ENCODE measurements at places on chromosomes 13 and 19.

DNA sequence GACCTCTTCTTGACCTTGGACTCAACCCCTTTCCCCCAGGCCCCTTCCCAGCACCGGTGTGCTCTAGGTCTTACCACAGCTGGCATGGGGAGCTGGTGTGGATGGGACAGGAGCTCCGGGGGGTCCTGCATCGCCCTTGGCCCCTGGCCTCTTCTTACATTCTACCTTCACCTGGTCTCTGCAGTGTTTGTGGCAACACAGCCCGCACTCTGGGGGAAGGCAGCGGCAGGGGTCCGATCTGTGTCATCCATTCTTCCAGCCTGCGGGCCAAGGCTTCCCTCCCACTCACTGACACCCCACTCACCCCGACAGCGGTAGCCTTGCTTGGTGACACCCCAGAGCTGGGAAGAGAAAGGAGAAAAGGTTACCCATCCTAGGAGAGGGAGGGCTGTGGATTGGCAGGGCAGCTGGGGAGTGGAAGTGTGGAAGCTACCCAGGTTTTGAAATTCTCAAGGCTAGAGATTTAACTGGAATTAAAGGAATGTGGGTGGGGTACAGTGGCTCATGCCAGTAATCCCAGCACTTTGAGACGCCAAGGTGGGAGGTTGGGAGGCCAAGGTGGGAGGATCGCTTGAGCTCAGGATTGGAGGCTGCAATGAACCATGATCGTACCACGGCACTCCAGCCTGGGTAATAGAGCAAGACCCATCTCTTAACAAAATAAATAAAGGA is 8.3 kb downstream of the FAM98C start:
- H3K27ac ChIP-seq: no peak overlapping the region
- peaks cover 6% of the 10 kb centered on the region for H3K36me3 ChIP-seq
- no peaks in the 10 kb centered on the region for H3K27me3 ChIP-seq

GRCh38 chr19:41528106-41528505 is 47.9 kb upstream of the CEACAM21 start:
- peaks cover 2% of the 10 kb centered on the region for H3K4me1 ChIP-seq
- DNase-seq: no peak
- H3K27ac ChIP-seq: no peak overlapping the region
- H3K27me3 ChIP-seq: no peaks in the 10 kb centered on the region
- H3K36me3 ChIP-seq: no peaks in the 10 kb centered on the region

- no peak overlapping the region for H3K4me3 ChIP-seq
- H3K36me3 ChIP-seq: no peaks in the 10 kb centered on the region
- no peak for DNase-seq
- H3K4me1 ChIP-seq: no peaks in the 10 kb centered on the region
Measured at GRCh38 chr13:112130418-112130817, 63.5 kb downstream of the SOX1 start.

DNA sequence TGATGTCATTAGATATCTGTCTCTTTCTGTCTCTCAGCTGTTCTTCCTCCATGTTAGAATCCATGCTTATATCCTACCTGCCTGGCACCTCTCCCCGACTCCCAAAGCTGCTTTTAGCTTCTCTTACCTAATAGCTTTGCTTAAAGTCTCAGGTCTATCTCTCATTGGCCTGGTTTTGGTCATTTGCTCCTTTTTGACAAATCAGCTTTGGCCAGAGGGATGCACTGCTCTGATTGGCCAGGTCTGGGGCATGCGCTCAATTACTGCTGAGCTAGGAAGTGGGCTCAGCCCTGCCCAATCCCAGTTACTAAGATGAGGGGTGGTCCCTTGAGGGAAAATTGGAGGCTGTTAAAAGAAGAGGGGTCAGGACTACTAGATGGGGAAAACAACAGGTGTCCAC is 11.5 kb upstream of the CLASRP start:
- H3K4me3 ChIP-seq: no peak overlapping the region
- H3K27me3 ChIP-seq: no peaks in the 10 kb centered on the region
- H3K27ac ChIP-seq: no peak overlapping the region
- no peaks in the 10 kb centered on the region for H3K4me1 ChIP-seq

- DNase-seq: no peak
- H3K4me1 ChIP-seq: peaks cover 15% of the 10 kb centered on the region
- peak overlapping the region; percentile 72 for H3K27ac ChIP-seq
- H3K36me3 ChIP-seq: peaks cover 20% of the 10 kb centered on the region
- H3K27me3 ChIP-seq: no peaks in the 10 kb centered on the region
Measured at GRCh38 chr13:49113526-49114286, 106.4 kb upstream of the MLNR start.

DNA sequence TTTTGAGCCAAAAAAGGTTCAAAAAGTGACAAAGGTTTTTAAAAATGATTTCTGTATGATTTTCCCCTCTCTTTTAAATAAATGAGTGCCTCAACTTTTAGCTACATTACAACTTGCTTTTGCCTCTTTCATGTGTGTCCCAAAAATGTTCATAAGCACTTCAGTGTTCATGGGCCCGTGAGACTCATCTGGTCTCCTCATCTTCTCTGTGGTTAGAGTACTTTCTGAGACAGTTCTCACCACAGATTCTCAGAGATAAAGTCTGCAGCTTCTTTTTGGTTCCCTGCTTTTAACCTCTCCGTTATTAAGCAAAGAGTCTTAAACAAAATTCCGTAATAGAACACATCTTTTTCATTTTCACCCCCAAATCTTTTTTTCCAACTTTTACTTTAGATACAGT is 156.9 kb downstream of the DLEU7 start:
- H3K4me1 ChIP-seq: peaks cover 2% of the 10 kb centered on the region
- H3K36me3 ChIP-seq: no peaks in the 10 kb centered on the region
- DNase-seq: no peak
- no peak overlapping the region for H3K4me3 ChIP-seq
- no peak overlapping the region for H3K27ac ChIP-seq
- H3K27me3 ChIP-seq: no peaks in the 10 kb centered on the region

- peaks cover 10% of the 10 kb centered on the region for H3K4me1 ChIP-seq
- H3K36me3 ChIP-seq: no peaks in the 10 kb centered on the region
- H3K27me3 ChIP-seq: peaks cover 11% of the 10 kb centered on the region
- no peak overlapping the region for H3K4me3 ChIP-seq
- DNase-seq: no peak
- no peak overlapping the region for H3K27ac ChIP-seq
Measured at GRCh38 chr13:114229506-114229905, 5.2 kb upstream of the CDC16 start.

- H3K4me3 ChIP-seq: no peak overlapping the region
- DNase-seq: no peak
- H3K4me1 ChIP-seq: no peaks in the 10 kb centered on the region
- H3K36me3 ChIP-seq: peaks cover 72% of the 10 kb centered on the region
Measured at GRCh38 chr19:15266683-15267082, 34.4 kb upstream of the EPHX3 start.

DNA sequence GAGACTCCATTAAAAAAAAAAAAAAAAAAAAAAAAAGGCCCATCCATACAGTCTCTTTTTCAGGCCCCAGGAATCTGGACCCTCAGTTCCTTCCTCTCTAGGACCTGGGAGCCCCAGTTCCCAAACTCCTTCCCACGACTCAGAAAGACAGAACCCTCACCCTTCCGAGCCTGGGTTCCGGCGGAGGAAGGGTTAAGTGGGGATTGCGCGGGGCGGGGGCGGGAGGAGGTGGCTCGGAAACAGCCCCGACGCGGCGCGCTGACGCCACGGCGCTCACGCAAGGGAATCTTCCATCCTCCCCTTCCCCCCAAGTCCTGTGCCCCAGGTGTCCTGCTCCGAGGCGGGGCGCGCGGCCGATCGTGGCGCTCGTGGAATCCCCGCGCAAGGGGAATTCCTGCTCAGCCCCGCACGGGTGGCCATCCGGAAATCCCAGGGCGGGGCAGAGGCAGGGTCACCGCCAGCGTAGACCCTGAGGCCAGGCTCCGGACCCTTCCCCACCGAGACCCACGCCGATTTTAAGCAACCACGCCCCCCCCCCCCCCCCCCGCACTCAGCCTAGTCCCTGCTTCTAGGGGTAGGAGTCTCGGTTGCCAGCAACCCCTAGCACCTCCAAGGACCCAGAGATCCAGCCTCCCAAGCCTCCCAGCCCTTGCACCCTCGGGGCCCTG is 659 bp downstream of the NFKBID start:
- peak overlapping the region; percentile 93 for H3K4me3 ChIP-seq
- DNase-seq: peak; percentile 58
- peaks cover 13% of the 10 kb centered on the region for H3K4me1 ChIP-seq
- peaks cover 25% of the 10 kb centered on the region for H3K36me3 ChIP-seq

DNA sequence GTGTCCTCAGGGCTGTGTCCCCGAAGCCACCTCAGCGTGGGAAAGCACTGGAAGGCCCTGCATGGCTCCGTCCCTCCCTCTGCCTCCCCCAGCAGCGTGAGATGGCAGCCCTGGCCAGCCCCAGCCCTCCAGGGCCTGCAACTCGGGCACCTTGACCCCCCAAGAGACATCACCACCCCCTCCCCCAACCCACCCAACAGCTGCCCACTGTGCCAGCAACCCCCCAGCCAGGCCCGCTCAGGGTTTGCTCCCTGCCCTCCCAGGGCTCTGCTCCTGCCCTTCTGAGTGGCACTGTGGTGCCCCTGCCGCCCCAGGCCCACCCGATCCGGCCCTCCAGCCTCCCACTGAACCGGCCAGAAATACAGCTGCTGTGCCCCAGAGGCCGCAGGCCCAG is 1.5 kb upstream of the ASPDH start:
- H3K4me1 ChIP-seq: peaks cover 33% of the 10 kb centered on the region
- no peak for DNase-seq
- no peak overlapping the region for H3K4me3 ChIP-seq
- no peaks in the 10 kb centered on the region for H3K27me3 ChIP-seq
- no peak overlapping the region for H3K27ac ChIP-seq

DNA sequence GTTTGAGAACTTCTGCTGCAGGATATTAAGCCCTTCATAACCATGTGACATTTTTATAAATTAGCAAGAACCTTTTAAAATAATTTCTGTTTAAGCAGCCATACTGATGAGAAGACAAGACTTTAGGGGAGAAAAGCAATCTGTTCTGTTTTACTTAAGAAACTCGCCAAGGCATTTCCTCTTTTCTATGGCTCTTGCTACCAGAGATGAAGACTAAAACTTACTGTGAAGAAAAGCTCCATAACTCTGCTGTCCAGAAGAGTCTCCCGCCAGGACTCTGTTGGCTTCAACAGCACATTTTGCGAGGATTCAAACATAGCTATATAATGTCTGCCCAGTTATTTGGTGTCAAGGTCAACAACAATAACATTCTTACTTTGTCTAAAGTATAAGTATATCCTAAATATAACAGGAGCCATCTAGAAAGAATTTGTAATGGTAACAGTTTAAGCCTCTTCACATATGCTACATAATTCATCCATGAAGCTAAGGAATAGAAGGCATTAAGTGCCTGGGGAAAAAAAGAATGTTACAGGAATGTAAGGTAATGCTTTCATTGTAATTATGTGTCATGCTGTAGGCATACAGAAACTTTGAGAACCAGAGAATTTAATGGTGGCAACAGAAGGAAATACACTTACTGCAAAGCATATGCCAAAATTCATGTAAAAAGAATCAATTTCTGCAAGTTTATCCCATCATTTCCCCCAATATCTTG is 53.2 kb upstream of the EEF1AKMT1 start:
- H3K4me1 ChIP-seq: peaks cover 2% of the 10 kb centered on the region
- no peak overlapping the region for H3K27ac ChIP-seq
- peaks cover 6% of the 10 kb centered on the region for H3K36me3 ChIP-seq
- no peak for DNase-seq
- no peak overlapping the region for H3K4me3 ChIP-seq

GRCh38 chr13:48144413-48145035 is 49.6 kb upstream of the MED4 start:
- no peaks in the 10 kb centered on the region for H3K4me1 ChIP-seq
- no peaks in the 10 kb centered on the region for H3K36me3 ChIP-seq
- H3K27ac ChIP-seq: no peak overlapping the region

- DNase-seq: no peak
- H3K4me1 ChIP-seq: peaks cover 2% of the 10 kb centered on the region
- H3K27me3 ChIP-seq: no peaks in the 10 kb centered on the region
- no peak overlapping the region for H3K27ac ChIP-seq
- H3K4me3 ChIP-seq: no peak overlapping the region
- H3K36me3 ChIP-seq: no peaks in the 10 kb centered on the region
Measured at GRCh38 chr13:39770221-39771090, 115.0 kb downstream of the COG6 start.

GRCh38 chr19:3936506-3937442 is 3.9 kb downstream of the NMRK2 start:
- H3K4me3 ChIP-seq: no peak overlapping the region
- DNase-seq: no peak
- H3K27ac ChIP-seq: no peak overlapping the region
- no peaks in the 10 kb centered on the region for H3K36me3 ChIP-seq
- peaks cover 2% of the 10 kb centered on the region for H3K27me3 ChIP-seq
- H3K4me1 ChIP-seq: peaks cover 8% of the 10 kb centered on the region

- no peaks in the 10 kb centered on the region for H3K27me3 ChIP-seq
- H3K27ac ChIP-seq: no peak overlapping the region
- H3K4me3 ChIP-seq: no peak overlapping the region
- peaks cover 5% of the 10 kb centered on the region for H3K4me1 ChIP-seq
- no peaks in the 10 kb centered on the region for H3K36me3 ChIP-seq
- no peak for DNase-seq
Measured at GRCh38 chr13:23703246-23703860, 133.1 kb downstream of the TNFRSF19 start.

GRCh38 chr19:48487948-48488347 is 18.8 kb downstream of the CYTH2 start:
- no peaks in the 10 kb centered on the region for H3K27me3 ChIP-seq
- H3K27ac ChIP-seq: no peak overlapping the region
- H3K4me1 ChIP-seq: peaks cover 4% of the 10 kb centered on the region
- no peaks in the 10 kb centered on the region for H3K36me3 ChIP-seq
- DNase-seq: no peak
- no peak overlapping the region for H3K4me3 ChIP-seq

DNA sequence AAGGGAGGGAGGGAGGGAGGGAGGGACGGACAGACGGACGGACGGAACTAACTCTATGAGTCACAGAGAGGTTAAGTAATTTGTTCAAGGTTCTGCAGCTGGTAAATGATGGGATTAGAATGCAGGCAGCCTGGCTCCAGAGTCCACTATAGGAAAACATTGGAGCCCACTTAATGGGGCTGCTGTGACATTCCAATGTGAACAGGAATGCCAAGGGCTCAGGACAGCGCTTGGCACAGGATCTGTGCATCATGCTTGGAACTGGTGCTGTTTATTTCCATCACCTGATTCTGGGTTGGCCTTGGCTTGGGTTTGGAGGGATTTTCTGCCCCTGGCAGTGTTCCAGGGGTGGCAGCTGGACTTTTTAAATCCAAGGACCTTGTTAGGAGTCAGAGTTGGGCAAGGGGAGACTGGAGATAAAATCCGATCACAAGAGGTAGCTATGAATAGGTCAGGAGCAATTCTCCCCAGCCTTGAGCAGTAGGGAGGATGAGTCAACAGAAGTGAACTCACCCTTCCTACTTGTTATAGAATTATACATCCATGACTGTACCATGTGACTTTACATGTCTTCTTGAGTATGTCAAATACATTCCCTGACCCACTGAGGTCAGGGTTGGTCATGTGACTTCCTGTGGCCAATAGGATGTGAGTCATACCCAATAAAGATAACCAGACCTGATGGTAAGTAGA is 7.8 kb upstream of the HIF3A start:
- H3K4me1 ChIP-seq: no peaks in the 10 kb centered on the region
- H3K36me3 ChIP-seq: no peaks in the 10 kb centered on the region
- no peak overlapping the region for H3K27ac ChIP-seq
- H3K27me3 ChIP-seq: no peaks in the 10 kb centered on the region
- no peak overlapping the region for H3K4me3 ChIP-seq

- peak overlapping the region; percentile 72 for H3K4me3 ChIP-seq
- peaks cover 46% of the 10 kb centered on the region for H3K36me3 ChIP-seq
- H3K4me1 ChIP-seq: peaks cover 4% of the 10 kb centered on the region
- H3K27me3 ChIP-seq: no peaks in the 10 kb centered on the region
- no peak for DNase-seq
Measured at GRCh38 chr13:48038761-48039160, 1.2 kb downstream of the NUDT15 start.

- H3K4me3 ChIP-seq: no peak overlapping the region
- no peak for DNase-seq
- H3K27me3 ChIP-seq: no peaks in the 10 kb centered on the region
Measured at GRCh38 chr13:75785130-75785529, 149.0 kb downstream of the LMO7 start.
